Caco-2 (cell line): ENCODE measurements at places on chromosomes 2 and 18.

GRCh38 chr2:168210895-168211570, 36.4 kb downstream of the STK39 start:
- no peaks in the 10 kb centered on the region for H3K36me3 ChIP-seq
- H3K27ac ChIP-seq: peak overlapping the region; percentile 10
- no peaks in the 10 kb centered on the region for H3K27me3 ChIP-seq
- peak; percentile 23 for DNase-seq
- peaks cover 27% of the 10 kb centered on the region for H3K4me1 ChIP-seq
- no peak overlapping the region for H3K4me3 ChIP-seq

- H3K4me1 ChIP-seq: no peaks in the 10 kb centered on the region
- peak; percentile 53 for DNase-seq
- H3K27ac ChIP-seq: peak within 1 kb of the TSS; percentile 39
These were observed at the start of gene SLC4A3 for GRCh38 chr2:219627103-219628100. Gene SLC4A3 (plus strand): TSS chr2:219627630. CDS start chr2:219627993, 363 bp downstream.

DNA sequence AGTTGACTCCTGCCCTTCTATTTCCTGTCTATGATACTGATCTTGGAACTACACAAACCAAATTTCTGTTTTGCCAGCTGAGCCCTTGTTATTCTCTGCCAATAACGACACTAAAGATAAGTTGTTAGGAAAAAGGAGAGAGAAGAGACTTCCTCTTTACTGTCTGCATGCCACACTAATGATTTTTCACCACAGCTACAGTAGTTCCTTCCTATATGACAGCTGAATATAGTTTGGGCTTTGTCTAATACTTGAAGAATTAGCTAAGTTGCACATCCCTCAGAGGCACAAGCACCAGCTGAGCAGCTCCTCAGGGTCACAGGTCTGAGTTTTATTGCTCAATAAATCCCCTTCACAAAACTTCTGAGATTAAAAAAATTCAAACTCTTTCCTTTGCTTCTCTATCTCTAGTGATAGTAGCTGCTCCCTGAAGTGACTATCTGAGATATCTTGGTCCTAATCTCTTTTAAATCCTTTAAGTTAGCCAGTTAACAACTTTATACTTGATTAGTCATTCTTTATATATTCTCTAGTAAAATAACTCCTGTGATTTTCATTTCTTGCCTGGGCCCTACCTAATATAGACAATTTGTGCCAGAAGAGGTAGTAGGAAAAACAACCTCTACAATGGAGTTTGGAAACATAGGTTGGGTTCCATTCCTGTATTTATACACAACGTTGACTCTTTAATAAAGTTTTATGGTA, 253.0 kb upstream of the CNTNAP5 start:
- no peaks in the 10 kb centered on the region for H3K4me1 ChIP-seq
- no peak for DNase-seq
- no peak overlapping the region for H3K4me3 ChIP-seq
- H3K27me3 ChIP-seq: no peaks in the 10 kb centered on the region
- H3K36me3 ChIP-seq: no peaks in the 10 kb centered on the region
- H3K27ac ChIP-seq: no peak overlapping the region

- peak overlapping the region; percentile 97 for H3K27ac ChIP-seq
- H3K36me3 ChIP-seq: peaks cover 8% of the 10 kb centered on the region
- H3K27me3 ChIP-seq: no peaks in the 10 kb centered on the region
- peak overlapping the region; percentile 33 for H3K4me3 ChIP-seq
- DNase-seq: peak; percentile 98
These were observed 5.8 kb downstream of the XRCC5 start for GRCh38 chr2:216114714-216115531.
